ENCODE measurements at places on chromosomes 4 and X.

GRCh38 chrX:20254712-20255299 lies 11.9 kb downstream of the RPS6KA3 start:
- no peak for DNase-seq

GRCh38 chr4:83022724-83023450 lies 12.1 kb upstream of the COPS4 start:
- DNase-seq = no peak

DNA sequence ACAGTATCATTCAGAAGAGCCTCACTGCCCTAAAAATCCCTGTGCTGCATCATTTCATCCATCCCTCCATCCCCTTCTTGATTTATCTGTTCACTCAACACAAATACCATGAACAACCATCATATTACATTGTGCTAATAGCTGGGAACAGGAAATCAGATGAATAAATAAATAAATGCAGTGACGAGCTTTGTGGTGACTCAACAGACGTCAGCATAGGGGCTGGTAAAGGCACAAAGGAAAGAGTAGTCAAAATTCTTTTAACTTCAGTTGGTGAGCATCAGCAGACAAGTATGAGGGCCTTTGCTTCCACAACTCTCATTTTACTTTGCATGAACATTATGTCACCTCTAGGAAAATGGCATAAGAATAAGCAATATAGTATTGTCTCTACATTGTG lies 65.5 kb downstream of the EDNRA start:
- no peak for DNase-seq

DNA sequence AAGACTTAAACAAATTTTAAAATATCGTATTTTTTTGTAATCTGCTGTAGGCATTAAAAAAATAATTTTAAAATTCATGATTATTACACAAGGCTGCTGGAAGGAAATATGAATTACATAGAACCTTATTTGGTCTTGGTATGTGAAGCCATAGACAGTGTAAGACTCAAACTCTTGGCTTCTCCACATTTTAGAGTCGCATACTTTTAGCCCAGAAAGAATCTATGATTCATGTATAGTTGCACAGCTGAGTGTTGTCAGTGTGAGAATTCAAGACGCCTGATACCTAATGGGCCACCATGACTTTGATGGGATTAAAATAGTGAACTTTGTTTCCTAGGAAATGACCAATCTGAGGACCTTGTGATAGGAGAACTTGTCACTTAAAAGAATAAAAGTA lies 1.4 kb downstream of the INTU start:
- no peak for DNase-seq

- DNase-seq = no peak
Observed at GRCh38 chr4:110474481-110474880, 1.5 kb upstream of the ENPEP start.

GRCh38 chr4:26736621-26737020 lies 124.0 kb upstream of the STIM2 start:
- DNase-seq = no peak

DNA sequence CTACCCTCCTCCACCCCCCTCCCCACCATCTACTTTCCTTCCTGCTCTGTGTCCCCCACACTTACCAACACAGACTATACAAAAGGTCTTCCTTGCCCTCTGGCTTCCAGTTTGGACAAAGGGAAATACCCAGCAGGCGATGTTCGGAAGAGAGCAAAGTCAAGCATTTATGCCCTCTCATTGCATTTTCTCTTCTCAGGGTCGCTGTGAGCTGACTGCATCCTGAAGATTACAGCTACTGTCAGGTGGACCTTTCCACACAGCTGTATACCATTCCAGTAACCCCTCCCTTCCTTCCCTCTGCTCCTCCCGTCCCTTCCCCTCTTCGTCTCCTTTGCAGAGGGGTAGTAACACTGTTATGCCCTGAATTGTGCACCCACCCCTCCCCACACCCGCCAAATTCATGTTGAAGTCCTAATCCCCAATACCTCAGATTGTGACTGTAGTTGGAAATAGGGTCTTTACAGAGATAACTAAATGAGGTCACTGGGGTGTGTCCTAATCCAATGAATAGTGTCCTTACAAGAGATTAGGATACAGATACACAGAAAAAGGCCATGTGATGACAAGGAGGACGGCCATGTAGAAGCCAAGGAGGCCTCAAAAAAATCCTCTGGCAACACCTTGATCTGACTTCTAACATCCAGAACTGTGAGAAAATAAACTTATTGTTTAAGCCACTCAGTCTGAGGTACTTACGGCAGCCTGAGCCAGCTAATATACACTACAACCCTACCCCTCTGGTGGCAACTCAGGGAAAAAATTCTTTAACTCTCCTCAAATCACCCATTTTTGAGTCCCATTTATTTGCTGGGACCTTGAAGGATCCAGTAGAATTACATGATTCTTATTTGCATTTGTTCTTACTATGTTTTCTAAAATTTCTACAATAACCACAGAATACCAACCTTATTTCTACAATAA lies 11.7 kb downstream of the MORF4L2 start:
- DNase-seq = no peak

DNA sequence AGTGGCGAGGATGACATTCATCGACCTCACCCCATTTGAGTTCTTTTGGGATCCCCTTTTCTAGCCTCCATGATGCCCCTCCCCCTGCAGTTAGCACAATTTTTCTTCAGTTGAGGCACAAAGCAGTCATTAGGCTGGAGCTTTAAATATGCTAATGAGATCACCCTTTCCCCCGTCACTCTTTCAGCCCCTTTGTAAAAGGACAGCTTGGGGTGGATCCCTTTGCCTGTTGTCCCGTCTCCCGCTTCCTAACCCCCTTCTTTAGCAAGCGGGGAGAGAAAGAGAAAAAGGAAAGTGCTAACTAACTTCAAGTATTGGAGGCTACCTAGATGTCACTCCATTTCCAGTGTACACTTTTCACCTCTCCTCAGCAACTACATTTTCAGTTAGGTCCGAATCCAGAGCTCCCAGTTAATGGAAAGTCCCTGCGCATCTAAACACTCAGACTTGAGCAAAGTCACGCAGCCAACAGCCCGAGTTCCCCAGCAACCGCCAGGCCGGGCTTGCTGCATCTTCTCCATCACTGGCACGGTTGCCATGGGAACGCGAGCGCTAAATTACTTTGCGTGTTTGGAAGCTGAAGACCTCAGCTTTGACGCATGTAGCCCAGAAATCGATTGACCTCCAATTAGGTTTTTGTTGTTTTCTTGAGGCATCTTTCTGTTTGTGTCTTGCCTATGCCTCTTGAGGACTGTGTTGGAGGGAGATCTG lies 76.8 kb downstream of the RTL5 start:
- DNase-seq = no peak

- DNase-seq = no peak
Observed at GRCh38 chr4:8276358-8277240, 7.0 kb downstream of the HTRA3 start.

DNA sequence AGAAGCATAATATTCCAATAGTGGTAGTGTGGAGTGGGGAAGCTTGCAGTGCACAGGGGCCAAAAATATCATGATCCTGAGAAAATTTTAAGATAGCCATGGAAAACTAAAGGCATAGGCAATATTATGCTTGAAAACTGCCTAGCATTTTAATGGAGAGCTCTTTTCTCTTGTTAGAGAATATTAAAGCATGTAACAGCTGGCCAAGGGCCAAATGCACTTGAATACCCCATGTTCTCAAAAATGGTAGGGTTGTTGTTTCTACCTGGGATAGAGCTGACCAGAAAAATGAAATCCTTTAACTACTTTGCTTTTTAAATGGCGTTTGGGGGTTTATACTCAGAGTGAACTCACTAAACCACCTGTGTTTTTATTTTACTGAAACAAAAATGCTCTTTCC lies 739.6 kb upstream of the SLIT2 start:
- no peak for DNase-seq

DNA sequence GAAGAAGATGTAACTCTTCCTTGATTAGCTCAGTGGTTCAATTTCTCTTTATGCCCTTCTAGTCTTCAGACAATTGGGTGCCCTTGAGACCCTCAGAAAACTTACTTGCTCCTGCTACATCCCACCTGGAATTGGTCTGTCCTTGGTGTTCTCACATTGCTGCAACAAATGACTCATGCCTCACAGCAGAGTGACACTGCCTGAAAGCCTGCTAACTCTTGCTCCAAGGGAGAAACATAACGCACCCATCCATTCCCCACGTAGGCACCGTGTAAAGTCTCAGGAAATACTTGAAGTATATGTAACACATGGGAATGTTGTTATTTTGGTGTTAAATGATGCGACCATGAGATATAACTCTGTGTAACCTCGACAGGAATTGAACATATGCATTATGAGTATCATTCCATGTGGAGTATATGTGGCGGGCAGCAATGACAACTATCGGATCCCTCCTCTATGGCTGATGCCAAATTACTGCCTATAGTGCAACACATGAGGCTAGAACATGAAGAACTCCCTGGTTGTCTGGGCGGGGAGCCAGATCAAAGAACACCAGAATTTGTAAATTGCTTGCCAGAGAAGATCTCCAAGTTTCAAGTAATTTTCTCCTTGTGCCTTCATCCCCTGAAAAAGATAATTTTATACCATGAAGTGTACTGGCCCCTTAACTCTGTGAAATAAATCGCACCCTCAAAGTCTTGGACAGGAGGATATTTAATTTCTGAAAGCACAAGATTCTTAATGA lies 231.3 kb upstream of the STK26 start:
- DNase-seq = no peak

DNA sequence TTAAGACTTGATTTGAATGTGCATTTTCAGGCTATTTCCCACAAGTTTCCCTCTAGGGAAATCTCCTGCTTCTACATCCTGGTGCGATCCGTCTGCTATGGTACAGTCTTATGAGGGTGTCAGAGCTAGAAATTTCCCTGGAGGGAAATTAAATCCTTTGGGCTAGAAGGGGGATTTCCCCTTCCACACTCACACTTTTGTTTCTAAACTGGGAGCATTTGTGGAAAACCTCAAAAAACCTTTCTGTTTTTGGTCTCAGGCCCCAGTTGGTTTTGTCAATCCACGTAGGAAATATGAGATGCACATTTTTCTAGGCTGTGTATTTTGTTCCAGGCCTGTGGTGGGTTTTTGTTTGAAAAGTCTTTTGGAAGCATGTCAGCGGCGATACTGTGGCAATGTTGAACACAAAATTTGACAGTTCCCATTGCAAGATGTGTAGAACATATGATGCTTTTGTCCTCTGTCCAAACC lies 17.8 kb downstream of the HMGB3 start:
- DNase-seq = no peak

- no peak for DNase-seq
Observed at GRCh38 chr4:81021142-81021944, 9.2 kb upstream of the BMP3 start.

DNA sequence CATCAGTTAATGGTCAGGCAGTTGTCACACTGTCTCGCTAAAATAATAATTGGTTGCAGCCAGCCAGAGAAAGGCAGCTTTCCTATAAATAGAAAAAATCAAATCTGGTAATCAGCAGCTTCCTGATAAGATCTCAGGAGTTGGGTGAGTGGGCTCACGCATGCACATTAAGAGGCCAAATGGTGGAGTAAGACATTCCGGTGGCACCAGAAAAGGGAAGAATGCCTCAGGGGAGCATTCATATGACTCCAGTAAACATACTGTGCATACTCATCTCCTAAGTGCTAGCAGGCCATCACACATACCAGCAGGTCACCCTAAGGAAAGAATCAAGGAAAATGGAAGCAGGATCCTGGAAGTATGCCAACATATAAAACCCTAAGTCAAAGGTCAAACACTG lies 40.1 kb downstream of the UGT2B15 start:
- no peak for DNase-seq

DNA sequence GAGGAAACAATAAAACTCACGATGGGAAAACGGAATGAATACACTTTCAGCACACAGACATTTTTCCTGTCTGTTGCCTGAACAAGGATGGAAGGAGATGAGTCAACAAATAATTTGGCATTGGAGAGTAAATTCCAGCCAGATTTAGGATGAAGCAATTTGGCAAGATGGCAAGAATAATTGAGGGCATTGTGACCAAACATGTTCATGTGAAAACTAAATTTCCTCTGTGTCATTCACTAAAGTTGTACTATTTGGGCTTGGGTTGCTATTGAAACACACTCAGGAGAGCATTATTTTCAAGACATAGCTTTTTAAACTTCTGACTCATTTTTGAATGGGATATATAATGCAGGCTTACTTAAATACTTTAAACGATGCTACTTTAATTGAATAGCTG lies 1614.4 kb downstream of the PCDH19 start:
- no peak for DNase-seq

- no peak for DNase-seq
Observed at GRCh38 chr4:119730671-119730950, 102.0 kb upstream of the PDE5A start.

DNA sequence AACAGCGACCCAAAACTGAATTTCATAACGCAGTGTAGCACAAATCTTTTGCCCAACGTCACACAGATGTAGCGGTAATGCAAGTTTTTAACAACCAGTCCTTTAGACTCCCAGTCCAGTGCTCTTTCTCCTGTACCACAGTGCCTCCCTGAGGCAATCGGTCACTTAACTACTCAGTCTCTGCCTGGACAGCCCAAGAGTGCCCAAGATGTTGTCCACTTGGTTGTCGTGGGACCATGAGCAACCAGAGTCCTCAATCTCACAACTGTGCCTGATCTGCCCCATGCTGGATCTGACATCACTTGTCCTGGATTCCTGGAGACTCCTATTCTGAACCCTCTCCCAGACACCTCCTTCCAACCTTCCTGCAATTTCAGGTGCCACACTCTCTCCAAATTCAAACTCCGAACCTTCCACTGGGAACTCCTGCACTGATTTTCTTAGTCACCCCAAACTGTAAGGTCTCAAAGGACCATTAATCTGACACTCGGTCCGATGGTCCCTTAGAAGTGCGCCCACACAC lies 702 bp downstream of the MMGT1 start:
- DNase-seq = peak; percentile 29

DNA sequence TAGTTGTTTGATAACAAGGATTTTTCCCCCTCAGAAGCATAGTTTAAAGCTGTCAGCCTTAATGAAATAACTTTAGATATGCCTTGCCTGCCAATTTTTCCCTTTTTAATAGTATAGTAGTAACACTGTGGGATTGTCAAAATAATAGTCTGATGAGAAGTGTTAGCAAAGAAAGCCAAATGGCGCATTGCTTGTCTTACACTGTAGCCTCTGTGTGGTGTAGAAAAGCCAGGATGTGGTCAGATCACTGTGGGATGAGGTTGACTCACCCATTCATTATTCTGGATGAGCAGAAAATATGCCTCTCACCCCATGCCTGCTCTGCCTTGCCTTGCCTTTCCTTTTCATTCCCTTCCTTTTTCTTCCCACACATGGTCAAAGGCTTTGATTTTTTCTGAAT lies 257.8 kb upstream of the NRK start:
- no peak for DNase-seq

- DNase-seq = no peak
Observed at GRCh38 chrX:14362721-14363120, 166.6 kb upstream of the GLRA2 start.
